Stromal cell of bone marrow (primary cell): ENCODE measurements at places on chromosomes 16 and 17.

DNA sequence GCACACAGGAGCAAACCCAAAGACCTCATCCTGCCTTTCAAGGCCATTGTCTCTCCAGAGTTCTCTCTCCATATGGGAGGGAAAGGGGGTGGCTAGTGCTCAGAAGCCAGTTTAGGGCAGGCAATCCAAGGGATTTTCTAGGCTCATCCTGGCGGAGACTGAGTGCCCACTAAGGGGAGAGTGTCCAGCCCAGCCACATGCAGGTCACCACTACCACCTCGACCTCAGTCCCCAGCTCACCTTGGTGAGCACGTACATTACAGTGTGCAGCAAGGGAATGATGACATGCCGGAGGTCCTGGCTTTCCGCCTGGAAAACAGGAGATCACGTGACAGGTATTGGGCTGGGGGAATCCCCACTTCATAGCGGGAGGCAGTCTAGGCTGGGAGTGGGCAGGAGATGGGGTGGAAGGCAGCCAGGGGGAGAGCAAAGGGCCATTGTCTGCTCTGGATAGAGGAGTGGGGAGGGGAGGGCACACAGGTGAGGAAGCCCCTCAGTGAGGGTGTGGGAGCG lies 29.9 kb downstream of the PIK3R6 start:
- no peak for DNase-seq

- peak; percentile 41 for DNase-seq
These were observed 939 bp downstream of the BCL6B start for GRCh38 chr17:7023576-7024401.

- no peak for DNase-seq
These were observed 257 bp downstream of the SNAI3 start for GRCh38 chr16:88686062-88686438.

DNA sequence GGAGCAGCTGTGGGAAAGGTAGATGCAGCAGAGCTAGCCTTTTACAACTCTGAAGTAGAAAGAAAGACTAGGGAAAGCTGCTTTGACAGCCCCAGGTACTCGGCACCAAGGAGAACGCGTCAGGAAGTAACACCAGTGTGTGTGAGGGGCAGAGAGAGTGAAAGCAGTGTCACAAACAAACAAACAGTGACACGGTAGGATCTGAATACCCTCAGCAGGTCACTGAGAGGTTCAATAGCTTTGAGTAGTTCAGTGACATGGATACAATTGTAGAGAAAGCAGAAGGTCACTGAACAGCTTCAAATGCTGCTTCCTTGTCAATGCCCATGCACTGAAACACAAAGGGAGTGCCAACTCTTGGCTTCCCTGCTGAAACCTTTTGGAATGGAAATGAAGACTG lies 150.3 kb upstream of the C17orf78 start:
- no peak for DNase-seq
